ENCODE measurements at places on chromosomes 2 and 18. TPM values are rescaled to one million over a fixed set of nuclear protein-coding genes. Genes with fewer than 3 reads are reported as not detected.

DNA sequence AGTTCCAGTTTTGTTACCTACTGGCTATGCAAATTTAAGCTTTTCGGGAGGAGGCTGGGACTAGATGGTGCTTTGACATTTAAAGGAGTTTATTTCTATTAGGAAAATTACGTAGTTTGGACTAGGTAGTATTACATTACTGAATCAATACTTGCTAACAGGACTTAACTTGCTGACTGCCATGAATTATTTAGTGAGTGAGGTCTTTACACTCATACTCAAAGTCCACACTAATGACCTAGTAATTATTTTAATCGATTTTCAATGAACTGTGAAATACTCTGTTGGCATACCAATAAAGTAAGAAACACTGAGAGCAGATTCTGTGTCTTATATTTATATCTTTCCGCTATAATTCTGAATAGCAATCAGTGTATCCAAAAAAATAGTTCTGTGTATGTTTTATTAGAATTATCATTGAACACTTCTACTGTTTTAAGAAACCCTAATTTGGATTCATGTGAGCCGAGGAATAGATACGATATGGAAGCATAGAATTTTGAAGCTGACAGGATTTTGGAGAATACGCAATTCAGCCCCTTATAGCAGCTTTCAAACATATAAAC is 55.0 kb downstream of the CHST9 start:
- no peak overlapping the region for H3K4me3 ChIP-seq
- H3K27me3 ChIP-seq, result no peaks in the 10 kb centered on the region
- DNase-seq, result no peak
- H3K36me3 ChIP-seq, result no peaks in the 10 kb centered on the region
- no peaks in the 10 kb centered on the region for H3K4me1 ChIP-seq

DNA sequence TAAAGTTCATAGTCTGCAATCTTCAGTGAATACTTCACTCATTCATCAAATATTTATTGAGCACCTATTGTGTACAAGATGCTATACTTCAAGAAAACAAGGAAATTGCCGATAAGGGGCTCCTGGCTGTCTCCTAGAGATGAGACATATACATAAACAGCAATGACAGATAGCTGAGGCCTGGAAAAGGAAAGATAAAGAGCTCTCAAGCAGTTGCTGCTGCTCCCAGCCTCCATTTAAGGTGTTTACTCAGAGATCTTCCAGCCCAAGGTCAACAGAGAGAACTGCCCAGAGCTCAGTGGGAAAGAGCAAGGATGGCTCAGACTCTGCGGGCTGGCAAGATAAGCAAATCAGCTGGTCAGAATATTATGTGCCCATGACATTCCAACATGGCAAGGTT is 3.3 kb upstream of the SLC14A2 start:
- no peak overlapping the region for H3K27ac ChIP-seq
- H3K36me3 ChIP-seq, result no peaks in the 10 kb centered on the region
- no peak for DNase-seq
- H3K4me3 ChIP-seq, result no peak overlapping the region

- no peak overlapping the region for H3K4me3 ChIP-seq
- H3K27ac ChIP-seq, result no peak overlapping the region
- no peaks in the 10 kb centered on the region for H3K36me3 ChIP-seq
- DNase-seq, result no peak
Measured at GRCh38 chr2:96105152-96105915, 11.0 kb downstream of the ADRA2B start.

DNA sequence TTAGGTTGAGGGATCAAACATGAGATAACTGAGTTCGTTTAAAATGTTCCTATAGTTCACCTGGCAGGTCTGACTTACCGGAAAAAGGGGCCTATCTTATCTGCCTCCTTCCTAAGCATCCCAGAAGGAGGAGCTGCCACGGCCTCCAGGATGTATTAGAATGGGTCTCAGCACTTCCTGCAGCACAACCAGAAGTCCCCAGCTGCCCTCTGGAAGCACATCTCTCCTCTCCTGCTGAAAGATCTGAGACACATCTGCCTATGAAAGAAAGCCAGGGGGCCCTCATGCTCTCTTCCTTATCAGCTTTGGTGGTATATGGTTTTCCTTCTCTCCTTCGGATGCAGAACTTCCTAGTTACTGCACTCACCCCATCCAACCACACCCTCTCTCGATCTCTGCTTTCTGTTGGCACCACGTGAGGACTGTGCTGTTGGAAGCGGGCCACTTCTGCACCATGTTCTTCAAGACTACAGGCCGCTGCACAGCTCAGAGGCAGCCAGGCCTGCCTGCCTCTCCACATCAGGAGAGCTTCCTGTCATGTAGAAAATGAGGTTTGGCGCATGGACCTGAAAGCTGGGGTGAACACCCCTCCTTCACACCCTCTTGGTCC is 6.5 kb downstream of the IGFBP5 start:
- peaks cover 14% of the 10 kb centered on the region for H3K4me1 ChIP-seq
- peaks cover 24% of the 10 kb centered on the region for H3K27me3 ChIP-seq
- no peak overlapping the region for H3K4me3 ChIP-seq

Gene FBXO15
- not detected for total RNA-seq

Measured in SJSA1 (cell line).